ENCODE measurements at places on chromosomes 12 and 14. TPM values are rescaled to one million over a fixed set of nuclear protein-coding genes. Genes with fewer than 3 reads are reported as not detected.

The CMAS gene
- total RNA-seq = 25.0 TPM

DNA sequence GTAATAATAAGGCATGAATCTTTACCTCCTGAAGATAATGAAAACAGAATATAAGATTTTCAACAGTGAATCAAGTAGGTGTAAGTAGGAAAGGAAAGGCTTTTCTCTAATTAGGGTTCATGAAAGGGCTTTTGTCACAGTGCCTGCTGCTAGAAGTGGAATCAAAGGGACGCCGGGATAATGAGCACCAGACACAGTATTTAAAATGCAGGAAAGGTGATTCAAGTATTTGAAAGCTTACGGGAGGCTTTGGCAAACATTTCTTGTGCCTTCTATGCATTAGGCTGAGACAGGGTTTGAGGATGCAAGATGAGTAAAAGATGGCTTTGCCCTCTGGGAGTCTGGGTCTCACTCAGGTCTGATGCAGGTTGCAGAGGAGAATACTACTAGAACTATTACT is 70.5 kb upstream of the ANO4 start:
- no peak for DNase-seq

- no peak for DNase-seq
These were observed 36.4 kb downstream of the CD9 start for GRCh38 chr12:6236641-6236940.

DNA sequence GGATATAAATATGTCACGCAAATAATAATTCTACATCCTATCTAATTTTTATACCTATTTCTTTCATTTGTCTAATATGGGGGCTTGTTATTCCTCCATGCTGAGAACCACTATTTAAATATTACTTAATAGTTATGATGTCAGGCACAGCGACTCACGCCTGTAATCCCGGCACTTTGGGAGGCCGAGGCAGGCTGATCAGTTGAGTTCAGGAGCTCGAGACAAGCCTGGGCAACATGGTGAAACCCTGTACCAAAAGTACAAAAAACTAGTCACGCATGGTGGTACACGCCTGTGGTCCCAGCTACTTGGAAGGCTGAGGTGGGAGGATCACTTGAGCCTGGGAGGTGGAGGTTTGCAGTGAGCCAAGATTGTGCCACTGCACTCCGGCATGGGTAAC is 45.2 kb downstream of the GXYLT1 start:
- DNase-seq = no peak

DNA sequence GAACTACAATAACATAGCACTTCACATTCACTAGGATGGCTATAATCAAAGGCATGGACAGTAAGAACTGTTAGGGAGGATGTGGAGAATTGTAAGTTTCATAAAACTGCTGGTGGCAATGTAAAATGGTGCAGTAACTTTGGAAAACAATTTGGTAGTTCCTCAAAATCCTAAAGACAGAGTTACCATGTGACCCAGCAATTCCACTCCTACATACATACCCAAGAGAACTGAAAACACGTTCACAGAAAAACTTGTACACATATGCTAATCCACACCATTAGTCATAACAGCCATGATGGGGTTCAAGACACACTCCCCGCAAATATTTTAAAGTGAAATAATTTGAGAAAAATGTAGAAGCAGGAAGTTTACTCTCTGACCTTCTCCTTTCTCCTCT is 31.7 kb downstream of the GALC start:
- no peak for DNase-seq
